ENCODE measurements at places on chromosomes 4 and X.

DNA sequence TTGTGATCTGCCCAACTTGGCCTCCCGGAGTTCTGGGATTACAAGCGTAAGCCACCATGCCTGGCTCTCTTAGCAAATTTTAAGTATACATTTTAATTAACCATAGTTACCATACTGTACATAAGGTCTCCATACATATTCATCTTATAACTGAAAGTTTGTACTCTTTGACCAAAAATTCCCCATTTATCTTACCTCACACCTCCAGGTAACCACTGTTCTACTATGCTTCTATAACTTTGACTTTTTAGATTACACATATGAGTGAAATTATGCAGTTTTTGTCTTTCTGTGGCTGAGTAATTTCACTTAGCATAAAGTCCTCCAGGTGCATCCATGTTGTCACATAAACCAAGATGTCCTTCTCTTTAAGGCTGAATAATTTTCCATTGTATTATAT lies 17.4 kb downstream of the C4orf51 start:
- DNase-seq = no peak

GRCh38 chr4:132818091-132818490 lies 331.0 kb upstream of the PCDH10 start:
- DNase-seq = no peak

DNA sequence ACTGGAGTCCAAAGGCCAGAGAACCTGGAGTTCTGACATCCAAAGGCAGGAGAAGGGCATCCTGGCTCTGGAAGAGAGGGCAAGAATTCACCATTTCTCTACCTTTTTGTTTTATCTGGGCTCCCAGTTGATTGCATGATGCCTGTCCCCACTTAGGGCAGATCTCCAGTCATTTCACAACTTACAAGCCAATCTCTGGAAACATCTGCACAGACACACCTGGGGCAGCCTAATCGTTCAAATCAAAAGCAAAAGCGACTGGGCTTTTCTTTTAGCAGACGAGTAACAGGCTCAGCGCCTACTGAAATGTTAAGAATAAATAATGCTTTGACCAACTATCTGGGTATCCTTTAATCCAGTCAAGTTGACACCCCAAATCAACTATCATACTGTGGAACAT lies 136.0 kb upstream of the NPY2R start:
- no peak for DNase-seq

DNA sequence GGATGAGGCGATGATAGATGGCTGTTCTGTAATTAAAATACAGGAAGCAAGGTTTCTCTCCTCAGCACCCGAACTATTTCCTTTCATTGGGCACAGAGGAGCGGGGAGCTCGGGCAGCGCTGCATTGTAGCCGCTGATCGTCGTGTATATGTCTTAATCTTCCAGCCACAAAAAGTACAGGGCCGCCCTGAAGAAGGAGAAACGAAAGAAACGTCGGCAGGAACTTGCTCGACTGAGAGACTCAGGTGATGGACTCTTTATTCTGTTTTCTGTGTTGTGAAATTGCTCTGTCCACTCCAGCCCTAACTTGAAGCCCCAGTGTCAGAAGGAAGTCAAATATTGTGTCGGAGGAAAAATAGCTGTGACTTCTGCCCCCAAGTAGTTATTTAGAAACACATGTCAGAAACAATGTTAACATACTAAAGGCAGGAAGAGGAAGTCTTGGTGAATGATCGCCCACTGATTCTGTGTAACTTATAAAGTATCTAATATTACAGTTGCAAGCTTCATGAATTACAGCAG lies 546 bp downstream of the ZRSR2 start:
- DNase-seq = no peak

- no peak for DNase-seq
Measured at GRCh38 chr4:183889190-183889589, 15.9 kb upstream of the STOX2 start.

DNA sequence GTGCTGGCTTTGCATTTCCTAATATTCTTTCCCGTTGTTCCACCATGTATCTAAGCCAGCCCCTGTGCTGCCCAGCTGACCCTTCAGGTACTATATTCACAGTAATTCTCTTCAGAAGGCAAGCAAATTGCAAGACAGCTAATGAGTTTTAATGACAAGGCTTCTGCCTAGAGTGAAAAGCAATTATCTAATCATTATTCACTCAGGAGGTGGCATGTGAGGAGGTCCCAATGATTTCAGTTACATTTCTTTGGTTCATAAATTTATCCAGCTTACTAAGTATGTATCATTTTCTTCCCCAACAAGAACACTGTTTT lies 123.0 kb downstream of the RASGEF1B start:
- no peak for DNase-seq

DNA sequence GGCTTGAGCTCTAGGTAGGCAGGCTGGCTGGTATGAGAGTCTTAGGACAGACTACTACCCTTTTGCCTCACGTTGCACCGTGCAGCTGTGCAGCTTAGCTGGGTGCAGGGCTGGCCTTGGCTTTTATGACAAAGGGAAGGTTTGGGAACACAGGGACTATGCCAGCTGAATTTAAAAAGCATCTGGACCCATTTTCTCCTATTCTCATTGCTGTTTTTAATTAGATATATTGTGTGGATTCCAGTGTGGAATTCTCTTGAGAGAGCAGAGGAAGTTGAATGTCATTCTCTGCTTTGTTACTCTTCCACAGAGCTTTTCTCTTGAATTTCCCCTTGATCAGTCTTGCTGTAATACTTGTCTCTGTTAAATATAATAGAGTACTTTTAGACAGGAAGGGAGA lies 192.7 kb downstream of the ZNF330 start:
- DNase-seq = no peak

GRCh38 chr4:72974694-72975487 lies 94.6 kb downstream of the COX18 start:
- no peak for DNase-seq

- no peak for DNase-seq
Measured at GRCh38 chr4:185554365-185555126, 19.2 kb upstream of the PDLIM3 start.

DNA sequence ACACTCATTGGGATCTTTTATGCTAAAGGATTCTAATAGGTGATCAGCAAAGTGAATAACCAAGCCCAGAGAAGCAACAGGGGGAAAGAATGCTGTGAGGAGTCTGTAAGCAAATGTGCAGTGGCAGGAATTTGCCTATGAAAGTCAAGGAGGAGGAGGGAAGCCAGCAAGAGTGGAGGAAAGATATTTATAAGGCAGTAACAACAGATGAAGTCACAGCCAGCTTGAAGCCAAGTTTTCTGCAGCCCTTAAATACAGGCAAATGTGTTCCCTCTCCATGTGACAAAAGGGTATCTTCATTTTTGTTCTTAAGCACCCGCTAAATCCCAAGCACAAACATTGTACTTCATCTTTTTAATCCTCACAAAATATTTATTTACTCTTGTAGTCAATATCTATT lies 275.0 kb upstream of the CLNK start:
- DNase-seq = no peak

DNA sequence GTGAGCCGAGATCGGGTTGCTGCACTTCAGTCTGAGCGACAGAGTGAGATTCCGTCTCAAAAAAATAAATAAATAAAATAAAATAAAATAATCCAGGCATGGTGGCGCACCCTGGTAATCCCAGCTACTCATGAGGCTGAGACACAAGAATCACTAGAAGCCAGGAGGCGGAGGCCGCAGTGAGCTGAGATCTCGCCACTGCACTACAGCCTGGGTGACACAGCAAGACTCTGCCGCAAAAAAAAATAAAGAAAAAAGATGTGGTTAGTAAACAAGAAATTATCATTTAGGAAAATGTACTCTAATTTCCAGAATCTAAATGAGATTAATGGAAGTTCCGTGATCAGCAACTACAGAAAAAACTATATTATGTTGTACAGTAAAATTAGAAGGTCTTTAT lies 14.5 kb upstream of the LRBA start:
- DNase-seq = no peak

DNA sequence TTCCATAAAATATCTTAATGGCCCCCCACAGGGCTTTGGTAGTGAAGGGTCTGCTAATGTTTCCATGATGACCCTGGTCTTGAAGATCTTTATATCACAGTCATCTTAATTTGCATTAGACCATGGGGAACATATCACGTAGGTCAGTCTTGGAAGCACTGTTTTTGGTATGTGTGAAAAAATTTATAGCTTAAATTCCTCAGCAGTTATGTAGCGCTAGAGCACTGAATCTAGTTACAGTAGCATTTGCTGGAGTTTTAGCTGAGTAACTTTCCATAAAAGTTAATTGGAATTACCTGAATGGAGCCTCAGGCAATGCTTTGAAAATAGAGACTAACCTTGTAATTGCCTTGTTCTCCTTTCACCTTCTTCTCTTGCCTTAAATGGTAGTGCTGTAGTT lies 648.8 kb downstream of the IQCM start:
- no peak for DNase-seq

DNA sequence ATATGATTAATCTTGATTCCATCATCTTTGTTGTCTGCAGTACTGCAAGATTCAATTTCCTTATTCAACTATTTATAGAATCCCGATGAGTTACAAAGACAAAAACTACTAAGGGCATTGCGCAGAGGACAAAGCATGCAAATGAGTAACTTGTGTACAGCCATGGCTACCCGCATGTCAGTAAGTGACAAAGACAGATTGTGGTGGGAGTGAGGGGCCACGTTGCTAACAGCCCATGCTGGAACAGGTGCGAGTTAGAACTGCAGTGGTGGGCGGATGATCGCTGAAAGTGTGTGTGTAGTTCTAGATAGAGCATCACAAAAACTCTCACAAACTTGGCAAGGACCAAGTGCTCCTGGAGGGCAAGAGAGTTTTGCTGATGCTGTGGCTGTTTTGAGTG lies 49.5 kb downstream of the ACOX3 start:
- no peak for DNase-seq

DNA sequence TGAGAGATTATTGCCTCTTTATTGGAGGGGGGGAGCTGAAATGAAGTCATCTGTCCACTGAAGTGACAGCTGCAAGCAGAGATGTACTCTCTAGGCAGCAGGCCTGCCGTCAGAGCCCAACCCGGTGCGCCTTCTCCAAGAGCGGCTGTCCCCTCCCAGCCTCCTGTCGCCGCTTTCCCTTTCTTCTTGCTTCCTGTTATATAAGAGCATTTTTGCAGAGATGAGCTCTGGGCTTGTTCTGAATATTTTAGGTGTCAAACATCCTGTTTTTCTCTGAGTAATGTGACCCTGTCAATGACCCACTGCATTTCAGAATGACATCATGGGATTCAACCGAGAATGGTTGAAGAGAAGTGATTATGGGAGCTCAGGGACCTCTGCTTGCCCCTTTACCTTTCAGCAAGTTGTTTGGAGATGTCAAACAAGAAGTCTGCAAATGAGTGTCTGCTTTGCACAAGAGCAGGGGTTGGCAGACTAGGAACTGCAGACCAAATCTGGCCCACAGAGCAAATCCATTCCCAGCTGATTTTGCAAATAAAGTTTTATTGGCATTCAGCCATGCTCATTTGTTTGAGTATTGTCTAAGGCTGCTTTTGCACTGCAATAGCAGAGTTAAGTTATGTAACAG lies 79.9 kb downstream of the SLC9A6 start:
- DNase-seq = peak; percentile 26

DNA sequence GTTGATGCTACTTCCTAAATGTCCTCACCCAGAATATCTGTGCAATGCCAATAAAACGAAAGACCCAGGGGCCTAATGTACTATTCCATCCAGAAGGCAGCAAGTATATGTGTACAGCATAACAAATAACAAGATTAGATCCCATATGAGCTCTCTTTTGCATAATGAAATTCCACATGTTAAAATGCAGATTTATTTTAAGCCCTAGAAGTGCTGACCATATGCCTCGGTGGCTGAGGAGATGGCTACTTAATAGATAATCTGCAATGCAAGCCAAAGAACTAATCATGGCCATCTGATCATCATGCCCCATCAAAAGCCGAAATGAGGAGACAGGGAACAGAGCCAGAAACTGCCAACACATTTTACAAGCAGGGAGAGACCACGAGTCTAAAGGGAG lies 293.5 kb downstream of the KCNIP4 start:
- no peak for DNase-seq

- no peak for DNase-seq
Measured at GRCh38 chr4:98203332-98204235, 57.6 kb upstream of the RAP1GDS1 start.
